ENCODE measurements at places on chromosomes 6 and 20. TPM values are rescaled to one million over a fixed set of nuclear protein-coding genes. Genes with fewer than 3 reads are reported as not detected.

The COL11A2 gene
- 0.91 TPM for polyA plus RNA-seq

The MATN4 gene
- polyA plus RNA-seq, result 0.05 TPM

The RAB23 gene
- polyA plus RNA-seq, result 51.0 TPM

The RNF39 gene
- not detected for polyA plus RNA-seq

The SMIM29 gene
- polyA plus RNA-seq, result 29.5 TPM

The IL17A gene
- polyA plus RNA-seq, result not detected

The RHAG gene
- not detected for polyA plus RNA-seq

The FAM217A gene
- polyA plus RNA-seq, result not detected

The RCAN2 gene
- 7.4 TPM for polyA plus RNA-seq

The TP53TG5 gene
- not detected for polyA plus RNA-seq

The GRM4 gene
- polyA plus RNA-seq, result 0.02 TPM

The ZFP64 gene
- polyA plus RNA-seq, result 29.0 TPM

The ALDH5A1 gene
- 0.75 TPM for polyA plus RNA-seq

The SALL4 gene
- polyA plus RNA-seq, result 0.51 TPM

The OPRM1 gene
- not detected for polyA plus RNA-seq

The HCRTR2 gene
- polyA plus RNA-seq, result not detected

The HDGFL1 gene
- polyA plus RNA-seq, result not detected

The VIP gene
- not detected for polyA plus RNA-seq

The ACOT8 gene
- 34.3 TPM for polyA plus RNA-seq
